ENCODE measurements at places on chromosomes 2 and 18. TPM values are rescaled to one million over a fixed set of nuclear protein-coding genes. Genes with fewer than 3 reads are reported as not detected.

CCDC150 gene
- total RNA-seq, result 0.65 TPM

ATL2 gene
- 29.3 TPM for total RNA-seq

RGPD4 gene
- total RNA-seq, result not detected

CYBRD1 gene
- total RNA-seq, result 248 TPM

PARD6G gene
- 0.22 TPM for total RNA-seq

COLEC11 gene
- total RNA-seq, result not detected

PLEKHH2 gene
- 2.2 TPM for total RNA-seq

PPP3R1 gene
- total RNA-seq, result 19.0 TPM

NPHP1 gene
- total RNA-seq, result 2.0 TPM

THSD7B gene
- not detected for total RNA-seq

NEU2 gene
- total RNA-seq, result not detected

MYO5B gene
- not detected for total RNA-seq

LIMS3 gene
- 3.9 TPM for total RNA-seq

COLEC12 gene
- 25.9 TPM for total RNA-seq

TSPYL6 gene
- total RNA-seq, result not detected

AGXT gene
- total RNA-seq, result not detected

DSG1 gene
- not detected for total RNA-seq

POTEI gene
- not detected for total RNA-seq

SH3BP4 gene
- 96.0 TPM for total RNA-seq

TBR1 gene
- total RNA-seq, result 0.97 TPM

HOXD4 gene
- total RNA-seq, result 7.8 TPM

CFC1 gene
- total RNA-seq, result not detected

Data from GM23248 (cell line).